Central memory CD8-positive, alpha-beta T cell (primary cell): ENCODE measurements at places on chromosomes 6 and 20.

- H3K36me3 ChIP-seq: peaks cover 2% of the 10 kb centered on the region
- H3K27ac ChIP-seq: no peak overlapping the region
- H3K4me3 ChIP-seq: no peak overlapping the region
- peaks cover 12% of the 10 kb centered on the region for H3K4me1 ChIP-seq
- no peak for DNase-seq
- H3K27me3 ChIP-seq: no peaks in the 10 kb centered on the region
Observed at GRCh38 chr6:41049521-41049920, 3.5 kb upstream of the APOBEC2 start.

GRCh38 chr6:109713097-109713496 is 22.0 kb downstream of the FIG4 start:
- no peak overlapping the region for H3K4me3 ChIP-seq
- no peaks in the 10 kb centered on the region for H3K27me3 ChIP-seq
- H3K36me3 ChIP-seq: peaks cover 4% of the 10 kb centered on the region
- DNase-seq: no peak

DNA sequence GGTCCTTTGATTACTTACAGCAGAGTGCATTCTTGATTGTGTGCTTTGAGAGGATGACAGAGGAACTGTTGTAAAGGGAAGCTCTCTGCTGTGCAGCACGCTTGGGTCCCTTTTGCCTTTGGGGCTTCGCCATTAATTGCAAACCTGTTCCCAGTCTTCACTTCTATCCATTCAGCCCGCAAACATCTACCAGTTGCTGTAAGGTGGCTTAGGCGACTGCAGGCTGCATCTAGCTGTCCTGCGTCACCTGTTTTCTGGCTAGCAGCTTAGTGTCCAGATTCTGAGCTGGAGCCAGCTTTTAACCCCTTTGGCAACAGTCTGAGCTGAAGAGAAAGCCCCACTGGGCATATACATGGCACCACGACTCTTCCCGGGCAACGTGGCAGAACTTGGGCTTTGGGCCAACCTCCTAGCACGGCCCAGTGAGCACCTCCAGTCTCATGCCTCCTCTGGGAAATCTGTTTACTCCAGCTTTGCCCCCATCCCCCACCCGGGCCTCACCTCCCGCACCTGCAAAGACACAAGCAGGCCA is 2.5 kb upstream of the FASTKD5 start:
- no peak overlapping the region for H3K4me3 ChIP-seq
- no peak overlapping the region for H3K27ac ChIP-seq
- DNase-seq: no peak
- peaks cover 26% of the 10 kb centered on the region for H3K4me1 ChIP-seq
- peaks cover 15% of the 10 kb centered on the region for H3K36me3 ChIP-seq

DNA sequence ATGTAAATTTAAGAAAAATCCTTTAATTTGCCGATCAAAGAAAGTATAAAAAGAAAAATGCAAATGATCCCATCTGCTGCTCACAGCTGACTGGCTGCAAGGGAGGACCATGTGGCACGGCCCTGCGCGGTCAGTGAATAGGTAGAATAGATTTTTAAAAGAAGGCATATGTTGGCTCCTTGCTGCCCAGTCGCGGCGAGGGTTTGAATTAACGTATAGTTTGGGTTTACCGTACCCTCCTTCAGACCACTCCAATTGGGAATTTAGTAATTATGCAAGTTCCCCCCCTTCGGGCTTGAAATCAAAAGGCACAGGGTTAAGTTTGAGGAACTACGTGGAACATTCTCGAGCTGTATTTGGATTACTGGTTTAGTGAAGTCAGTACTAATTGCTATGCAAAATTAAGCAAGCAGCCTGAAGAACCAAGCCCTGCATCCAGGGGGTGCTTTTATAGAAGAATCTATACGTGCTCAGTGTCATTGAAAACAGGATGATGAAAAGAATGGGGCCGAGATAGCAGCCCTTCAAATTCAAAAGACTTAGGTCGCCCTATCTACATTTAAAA is 1.1 kb upstream of the BEND3 start:
- H3K4me1 ChIP-seq: peaks cover 12% of the 10 kb centered on the region
- no peak for DNase-seq
- H3K4me3 ChIP-seq: peak overlapping the region; percentile 73
- H3K27ac ChIP-seq: no peak overlapping the region
- peaks cover 14% of the 10 kb centered on the region for H3K27me3 ChIP-seq

- H3K4me1 ChIP-seq: no peaks in the 10 kb centered on the region
- DNase-seq: no peak
- no peaks in the 10 kb centered on the region for H3K36me3 ChIP-seq
- no peak overlapping the region for H3K4me3 ChIP-seq
Observed at GRCh38 chr6:138372711-138373463, 4.8 kb upstream of the SMIM28 start.

GRCh38 chr6:151073146-151073545 is 166.6 kb upstream of the AKAP12 start:
- DNase-seq: no peak
- H3K27me3 ChIP-seq: no peaks in the 10 kb centered on the region
- H3K4me3 ChIP-seq: no peak overlapping the region
- H3K4me1 ChIP-seq: no peaks in the 10 kb centered on the region
- H3K36me3 ChIP-seq: peaks cover 1% of the 10 kb centered on the region

GRCh38 chr20:22403022-22403631 is 181.2 kb downstream of the FOXA2 start:
- no peak for DNase-seq
- H3K27me3 ChIP-seq: no peaks in the 10 kb centered on the region
- no peak overlapping the region for H3K4me3 ChIP-seq
- H3K4me1 ChIP-seq: no peaks in the 10 kb centered on the region

- H3K4me1 ChIP-seq: peaks cover 29% of the 10 kb centered on the region
- H3K4me3 ChIP-seq: peak overlapping the region; percentile 76
- H3K27me3 ChIP-seq: no peaks in the 10 kb centered on the region
- no peak for DNase-seq
- H3K27ac ChIP-seq: peak overlapping the region; percentile 92
Observed at GRCh38 chr6:34656378-34657036, 40.1 kb downstream of the ILRUN start.

DNA sequence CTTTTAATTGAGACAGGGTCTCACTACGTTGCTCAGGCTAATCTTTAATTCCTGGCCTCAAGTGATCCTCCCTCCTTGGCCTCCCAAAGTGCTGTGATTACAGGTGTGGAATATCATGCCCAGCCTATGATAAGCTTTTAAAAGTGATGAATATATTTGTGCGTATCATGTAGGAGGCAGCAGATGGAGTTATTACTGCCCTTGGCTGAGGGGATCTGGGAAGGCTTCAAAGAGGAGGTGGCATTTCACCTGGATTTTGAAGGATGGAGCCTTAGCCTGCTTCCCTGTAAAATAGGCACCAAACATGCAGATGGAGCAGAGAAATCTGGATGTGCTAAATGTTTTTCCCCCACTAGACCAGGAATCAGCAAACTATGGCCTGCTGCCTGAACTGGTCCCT is 10.1 kb downstream of the PIM1 start:
- H3K4me3 ChIP-seq: no peak overlapping the region
- DNase-seq: no peak
- H3K36me3 ChIP-seq: peaks cover 19% of the 10 kb centered on the region

DNA sequence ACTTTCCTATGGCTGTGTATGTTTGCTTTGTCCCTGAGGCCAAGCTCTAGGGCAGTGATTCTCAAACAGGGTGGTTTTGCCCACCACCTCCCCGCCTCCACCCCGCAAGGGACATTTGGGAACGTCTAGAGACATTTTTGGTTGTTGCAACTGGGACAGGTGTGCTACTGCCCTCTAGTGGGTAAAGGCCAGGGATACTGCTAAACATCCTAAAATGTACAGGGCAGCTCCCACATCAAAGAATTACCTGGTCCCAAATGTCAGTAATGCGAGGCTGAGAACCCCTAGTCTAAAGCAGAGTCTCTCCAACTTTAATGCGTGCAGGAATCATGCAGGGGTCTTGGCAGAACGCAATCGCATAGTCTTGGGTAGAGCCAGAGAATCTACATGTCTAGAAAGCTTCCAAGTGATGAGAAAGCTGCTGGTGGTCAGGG is 5.1 kb downstream of the KCNS1 start:
- peaks cover under 1% of the 10 kb centered on the region for H3K4me1 ChIP-seq
- H3K4me3 ChIP-seq: no peak overlapping the region
- no peak overlapping the region for H3K27ac ChIP-seq
- peak; percentile 28 for DNase-seq
- peaks cover 40% of the 10 kb centered on the region for H3K27me3 ChIP-seq

DNA sequence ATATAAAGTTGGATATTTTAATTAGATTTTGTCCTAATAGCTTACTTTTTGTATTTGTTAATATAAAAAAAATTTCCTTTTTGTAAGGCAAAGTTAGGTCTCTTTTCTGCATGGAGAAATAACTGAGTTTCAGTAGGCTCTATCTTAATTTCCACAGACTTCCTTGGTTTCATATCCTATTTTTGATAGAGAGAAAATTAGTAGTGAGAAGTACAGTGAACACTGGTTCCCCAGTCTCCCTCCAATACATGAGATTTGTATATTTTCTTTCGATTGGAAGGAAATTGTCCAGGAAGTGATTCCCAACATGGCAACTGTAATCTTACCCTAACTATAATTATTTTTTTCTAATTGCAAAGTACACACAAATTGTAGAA is 26.4 kb downstream of the TRIM27 start:
- peaks cover 7% of the 10 kb centered on the region for H3K27me3 ChIP-seq
- peak overlapping the region; percentile 97 for H3K4me3 ChIP-seq
- peaks cover 14% of the 10 kb centered on the region for H3K4me1 ChIP-seq
- H3K36me3 ChIP-seq: peaks cover 31% of the 10 kb centered on the region

- H3K27me3 ChIP-seq: no peaks in the 10 kb centered on the region
- H3K27ac ChIP-seq: no peak overlapping the region
- H3K36me3 ChIP-seq: peaks cover 2% of the 10 kb centered on the region
- H3K4me3 ChIP-seq: no peak overlapping the region
- no peaks in the 10 kb centered on the region for H3K4me1 ChIP-seq
Observed at GRCh38 chr6:116165596-116165995, 39.7 kb upstream of the COL10A1 start.

DNA sequence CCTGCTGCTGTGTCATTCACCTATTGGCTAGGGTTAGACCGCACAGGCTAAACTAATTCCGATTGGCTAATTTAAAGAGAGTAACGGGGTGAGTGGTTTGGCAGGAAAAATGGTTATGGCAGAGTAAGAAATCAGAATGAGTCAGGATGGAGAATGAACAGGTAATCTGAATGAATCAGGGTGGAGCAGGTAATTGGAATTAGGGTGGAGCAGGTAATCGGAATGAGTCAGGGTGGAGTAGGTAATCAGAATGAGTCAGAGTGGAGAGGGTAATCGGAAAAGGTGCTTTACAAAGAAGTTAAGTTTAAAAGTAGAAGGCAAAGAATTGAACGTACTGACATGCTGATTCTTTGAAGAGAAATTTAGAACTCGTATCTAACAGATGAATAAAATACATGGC is 11.7 kb downstream of the SLC35A1 start:
- no peak for DNase-seq
- no peaks in the 10 kb centered on the region for H3K27me3 ChIP-seq
- H3K4me1 ChIP-seq: peaks cover 20% of the 10 kb centered on the region
- H3K4me3 ChIP-seq: no peak overlapping the region
- peaks cover 9% of the 10 kb centered on the region for H3K36me3 ChIP-seq

GRCh38 chr6:151847064-151847463 is 39.6 kb downstream of the ESR1 start:
- H3K27me3 ChIP-seq: no peaks in the 10 kb centered on the region
- no peaks in the 10 kb centered on the region for H3K36me3 ChIP-seq
- H3K4me1 ChIP-seq: no peaks in the 10 kb centered on the region
- H3K4me3 ChIP-seq: no peak overlapping the region
- no peak for DNase-seq
- no peak overlapping the region for H3K27ac ChIP-seq

DNA sequence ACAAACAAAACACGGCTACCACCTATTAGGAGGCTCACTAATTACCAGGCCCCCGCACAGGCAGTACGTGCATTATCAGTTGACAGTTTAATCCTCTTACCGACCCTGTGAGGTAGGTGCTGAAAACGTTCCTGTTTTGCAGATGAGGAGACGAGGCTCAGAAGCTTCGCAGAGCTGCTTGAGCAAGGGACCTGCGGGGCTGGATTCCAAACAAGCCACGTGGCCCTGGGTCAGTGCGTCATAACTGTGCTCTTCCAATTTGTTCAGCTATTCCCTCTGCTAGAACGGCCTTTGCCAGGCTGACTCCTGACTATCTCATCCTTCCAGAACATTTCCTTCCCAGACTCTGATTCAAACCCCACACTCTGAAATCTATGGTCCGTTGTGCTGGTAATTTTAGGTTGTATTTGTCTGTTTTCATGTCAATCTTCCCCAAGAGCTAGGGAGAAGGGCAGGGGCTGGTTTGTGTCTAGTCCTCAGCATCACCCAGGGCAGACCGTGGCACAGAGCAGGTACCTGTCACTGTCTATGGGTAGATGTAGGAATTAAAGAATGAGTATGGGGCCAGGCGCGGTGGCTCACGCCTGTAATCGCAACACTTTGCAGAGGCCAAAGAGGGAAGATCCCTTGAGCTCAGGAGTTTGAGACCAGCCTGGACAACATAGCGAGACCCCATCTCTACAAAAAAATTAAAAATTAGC is 28.8 kb upstream of the TLDC2 start:
- H3K4me1 ChIP-seq: peaks cover 6% of the 10 kb centered on the region
- peaks cover 2% of the 10 kb centered on the region for H3K36me3 ChIP-seq
- H3K27me3 ChIP-seq: no peaks in the 10 kb centered on the region
- H3K4me3 ChIP-seq: no peak overlapping the region
- no peak for DNase-seq

DNA sequence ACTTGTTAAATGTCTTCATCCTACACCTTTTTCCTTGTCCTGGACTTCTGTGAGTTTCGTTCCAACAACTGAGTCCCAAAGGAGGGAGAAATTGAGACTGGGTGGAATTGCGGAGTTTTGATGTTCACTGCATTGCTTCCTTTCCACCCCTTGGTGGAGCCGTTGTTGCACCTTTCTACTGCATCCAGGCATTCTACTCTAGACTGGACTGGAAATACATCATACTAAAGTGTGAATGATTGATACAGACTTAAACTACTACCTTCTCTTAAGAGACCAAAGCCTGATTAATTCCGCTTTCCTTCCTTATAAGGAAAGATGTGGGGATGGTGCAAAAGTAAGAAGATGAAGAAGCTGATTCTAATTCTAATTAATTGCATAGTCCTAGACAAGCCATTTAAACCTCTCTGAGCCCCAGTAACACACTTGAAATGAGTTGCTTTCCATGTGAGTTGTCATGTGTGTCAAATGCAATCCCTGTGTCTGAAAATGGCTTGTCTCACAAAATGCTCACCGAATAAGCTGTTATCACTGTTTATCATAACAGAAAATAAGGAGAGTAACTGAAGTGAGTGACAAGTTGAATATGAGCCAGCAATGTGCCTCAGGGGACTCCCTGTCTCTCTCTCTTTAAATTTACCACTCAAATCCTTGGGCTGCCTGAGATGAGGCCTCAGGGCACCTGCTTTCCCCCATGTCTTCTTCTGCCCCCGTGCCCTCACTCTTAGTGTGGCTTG is 338.3 kb upstream of the CHD6 start:
- H3K27me3 ChIP-seq: no peaks in the 10 kb centered on the region
- H3K4me3 ChIP-seq: no peak overlapping the region
- no peak for DNase-seq
- no peak overlapping the region for H3K27ac ChIP-seq
- H3K4me1 ChIP-seq: no peaks in the 10 kb centered on the region

GRCh38 chr6:53761036-53761435 is 33.8 kb upstream of the LRRC1 start:
- H3K4me1 ChIP-seq: no peaks in the 10 kb centered on the region
- no peak overlapping the region for H3K27ac ChIP-seq
- peaks cover 42% of the 10 kb centered on the region for H3K27me3 ChIP-seq
- H3K36me3 ChIP-seq: no peaks in the 10 kb centered on the region

GRCh38 chr20:8693709-8694108 is 375.2 kb upstream of the PLCB4 start:
- no peaks in the 10 kb centered on the region for H3K4me1 ChIP-seq
- H3K4me3 ChIP-seq: no peak overlapping the region
- H3K36me3 ChIP-seq: no peaks in the 10 kb centered on the region
- DNase-seq: no peak
- H3K27ac ChIP-seq: no peak overlapping the region
